NCI-H524 treated with DMSO at 0.1 percent for 48 hours (cell line): ENCODE measurements at places on chromosomes 12 and 14.

DNA sequence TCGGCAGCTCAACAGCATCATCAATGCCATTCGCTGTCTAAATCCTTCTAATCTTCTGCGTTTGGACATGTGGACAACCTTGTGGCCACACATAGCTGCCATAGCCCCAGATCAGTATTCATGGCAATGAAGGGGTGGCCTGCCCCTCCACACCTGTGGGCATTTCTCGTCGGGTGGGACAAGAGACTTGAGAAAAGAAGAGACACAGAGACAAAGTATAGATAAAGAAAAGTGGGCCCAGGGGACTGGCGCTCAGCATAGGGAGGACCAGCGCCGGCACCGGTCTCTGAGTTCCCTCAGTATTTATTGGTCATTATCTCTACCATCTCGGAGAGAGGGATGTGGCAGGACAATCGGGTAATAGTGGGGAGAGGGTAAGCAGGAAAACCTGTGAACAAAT is 42.3 kb downstream of the MAGOHB start:
- DNase-seq, result no peak

GRCh38 chr12:67594888-67595287 is 53.7 kb upstream of the DYRK2 start:
- no peak for DNase-seq

DNA sequence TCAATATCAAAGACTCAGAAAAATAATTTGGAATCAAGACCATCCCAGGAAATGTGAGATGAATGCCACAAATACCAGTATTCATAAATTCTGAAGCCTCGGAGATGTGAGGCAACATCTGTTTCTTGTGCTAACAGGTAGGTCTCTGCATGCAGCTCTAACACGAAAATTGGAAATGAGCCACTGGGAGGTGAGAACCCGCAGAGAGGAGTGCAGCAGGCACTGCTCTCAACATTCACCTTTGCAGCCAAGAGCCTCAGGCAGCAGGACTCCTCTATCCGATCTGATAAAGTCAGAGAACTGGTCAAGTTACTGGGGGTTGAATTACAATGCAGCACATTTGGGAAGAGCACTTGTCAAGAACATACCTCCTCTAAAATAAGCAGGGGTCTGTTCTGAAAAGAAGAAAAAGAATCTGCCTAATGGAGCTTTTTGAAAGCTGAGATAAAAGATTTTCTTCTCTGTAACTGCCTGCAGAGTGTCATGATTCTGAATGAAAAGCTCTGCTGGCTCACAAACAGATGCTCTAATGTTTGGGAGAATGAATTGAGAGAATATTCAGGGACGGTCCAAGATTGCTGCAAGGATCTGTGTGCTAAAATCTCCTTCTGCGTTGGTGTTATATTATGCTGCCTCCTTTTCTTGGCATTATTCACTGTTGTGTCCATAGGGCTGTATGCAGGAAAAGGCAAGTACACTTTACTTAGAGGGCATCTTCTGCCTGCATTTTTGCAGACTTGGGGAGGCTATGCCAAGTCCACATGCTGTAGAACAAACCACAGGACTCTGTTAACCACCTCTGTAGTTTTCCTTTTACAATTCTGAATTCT is 209.6 kb upstream of the KRR1 start:
- no peak for DNase-seq

DNA sequence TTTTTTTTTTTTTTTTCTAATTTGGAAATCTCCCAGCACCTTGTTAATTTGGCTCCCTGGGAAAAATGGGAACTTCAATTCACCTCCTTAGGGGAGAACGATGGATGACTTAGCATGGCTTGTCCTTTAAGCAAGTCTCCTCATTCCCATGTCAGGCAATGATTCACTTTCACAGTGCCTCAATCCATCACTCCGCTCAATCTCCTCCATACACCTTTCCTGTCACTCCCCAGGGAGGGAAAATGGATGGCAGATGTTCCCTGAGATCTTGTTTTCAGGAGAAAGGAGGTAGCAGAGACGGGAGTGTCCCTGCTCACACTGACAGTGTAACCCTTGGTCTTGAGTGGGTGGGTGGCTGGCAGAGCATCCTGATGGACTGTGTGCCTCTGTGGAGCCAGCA is 51.0 kb downstream of the SLC8A3 start:
- DNase-seq, result no peak

- no peak for DNase-seq
These were observed 48.7 kb downstream of the CCNK start for GRCh38 chr14:99529899-99530298.

DNA sequence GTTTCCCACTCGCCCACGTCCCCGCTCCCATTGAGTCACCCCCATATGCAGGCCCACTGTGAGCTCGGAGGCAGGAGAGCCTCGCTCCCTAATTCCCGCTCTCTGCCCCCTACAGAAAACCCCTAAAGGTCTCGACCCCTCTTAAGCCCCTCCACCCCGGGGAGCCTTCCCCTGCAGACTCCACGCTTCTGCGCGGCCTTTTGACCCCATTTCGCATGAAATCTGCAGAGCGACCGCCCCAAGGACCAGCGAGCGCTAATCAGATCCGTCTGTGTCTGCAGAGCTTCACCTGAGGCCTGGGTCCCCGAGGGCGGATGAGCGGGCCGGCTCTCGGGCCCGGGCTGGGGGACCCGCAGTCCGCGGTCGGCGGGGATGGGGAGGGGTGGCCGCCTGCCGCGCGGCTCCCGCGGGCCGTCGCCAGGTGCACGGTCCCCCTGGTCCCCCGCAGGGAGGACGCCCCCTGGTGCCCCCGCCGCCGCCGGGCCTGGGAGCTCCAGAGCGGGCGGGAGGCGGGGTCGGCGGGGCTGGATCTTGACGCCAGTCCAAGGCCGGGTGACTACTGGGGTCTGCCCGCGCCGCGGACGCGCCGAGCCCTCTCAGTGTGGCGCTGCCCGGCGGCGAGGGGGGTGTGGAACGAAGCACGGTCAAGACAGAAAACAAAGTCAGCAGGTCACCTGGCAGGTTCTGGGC is 10.1 kb downstream of the BMP4 start:
- DNase-seq, result no peak

- no peak for DNase-seq
These were observed 28.6 kb downstream of the TDG start for GRCh38 chr12:103994235-103994634.

GRCh38 chr12:49410818-49411217 is 43.6 kb downstream of the SPATS2 start:
- no peak for DNase-seq

DNA sequence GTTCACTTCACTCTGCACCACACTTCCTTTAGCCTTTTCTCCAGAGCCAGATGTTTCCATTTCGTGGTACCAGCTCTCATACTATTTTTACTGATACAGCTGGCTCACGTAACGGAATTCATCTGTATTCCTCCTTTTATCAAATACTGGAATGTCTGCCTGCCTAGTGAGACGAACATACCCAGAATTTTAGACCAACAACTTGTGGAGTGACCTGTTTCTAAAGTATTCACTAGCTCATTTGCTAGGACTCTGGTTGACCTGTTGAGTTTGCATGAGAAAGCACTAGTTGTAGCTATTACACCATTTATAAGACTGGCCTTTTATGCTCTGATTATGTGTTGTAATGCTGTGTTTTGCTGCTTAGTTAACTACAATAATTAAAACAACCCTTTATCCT is 22.6 kb downstream of the KCNA5 start:
- no peak for DNase-seq

DNA sequence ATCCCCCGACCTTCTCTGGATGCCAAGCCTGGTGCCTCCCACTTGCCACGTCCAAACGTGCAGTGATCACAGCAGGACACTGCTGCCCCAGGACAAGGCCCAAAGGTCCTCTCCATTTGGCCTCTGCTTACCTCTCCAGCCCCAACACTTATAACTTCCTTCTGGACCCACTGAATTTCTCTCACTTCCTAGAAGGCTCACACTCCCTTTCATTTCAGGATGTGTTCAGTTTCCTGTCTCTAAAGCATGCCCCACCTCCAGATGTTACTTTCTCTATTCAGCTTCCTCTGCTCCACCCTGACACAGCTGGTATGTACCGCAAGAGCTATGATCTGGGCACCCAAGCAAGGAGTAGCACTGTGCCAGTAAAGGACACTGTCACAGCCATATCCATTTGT is 33.0 kb downstream of the CDKL1 start:
- no peak for DNase-seq

GRCh38 chr12:117561990-117562389 is 200.6 kb upstream of the NOS1 start:
- DNase-seq, result no peak

DNA sequence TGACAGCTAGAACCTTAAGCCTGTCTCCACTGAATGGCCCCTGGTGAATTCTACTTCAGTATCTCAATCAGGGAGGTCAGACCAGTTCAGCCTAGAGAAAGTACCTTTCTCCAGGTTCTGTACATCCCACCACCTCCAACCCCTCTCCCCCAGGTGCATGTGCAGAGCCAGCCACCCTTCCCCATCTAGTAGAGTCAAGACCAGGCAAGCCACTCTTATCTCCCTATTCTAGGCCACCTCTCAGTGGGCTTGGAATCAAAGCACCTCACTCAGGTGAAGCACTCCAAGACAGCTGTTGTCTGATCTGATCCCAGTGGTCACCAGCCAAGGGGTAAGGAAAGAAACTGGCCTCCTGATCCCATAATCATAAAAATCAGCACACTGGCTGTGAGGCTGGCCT is 340.9 kb downstream of the BCL11B start:
- no peak for DNase-seq

DNA sequence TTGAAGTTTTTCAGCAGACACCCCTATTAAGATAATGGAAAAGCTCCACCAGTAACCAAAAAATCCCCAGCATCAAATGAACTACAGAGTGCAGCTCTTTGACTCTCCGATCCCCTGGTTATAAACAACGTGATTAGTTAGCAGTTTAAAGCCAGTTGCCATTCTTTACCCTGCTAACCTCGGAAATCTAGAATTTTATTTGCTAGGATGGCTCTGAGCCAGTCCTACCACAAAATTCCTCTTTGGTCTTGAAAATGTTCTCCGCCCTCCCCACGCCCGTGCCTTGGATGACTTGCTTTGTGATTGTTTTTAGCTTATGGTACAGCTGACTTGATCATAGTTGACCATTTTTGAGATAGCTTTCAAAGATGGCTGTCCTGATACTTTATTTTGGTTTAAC is 1.2 kb downstream of the KLHDC2 start:
- DNase-seq, result no peak

DNA sequence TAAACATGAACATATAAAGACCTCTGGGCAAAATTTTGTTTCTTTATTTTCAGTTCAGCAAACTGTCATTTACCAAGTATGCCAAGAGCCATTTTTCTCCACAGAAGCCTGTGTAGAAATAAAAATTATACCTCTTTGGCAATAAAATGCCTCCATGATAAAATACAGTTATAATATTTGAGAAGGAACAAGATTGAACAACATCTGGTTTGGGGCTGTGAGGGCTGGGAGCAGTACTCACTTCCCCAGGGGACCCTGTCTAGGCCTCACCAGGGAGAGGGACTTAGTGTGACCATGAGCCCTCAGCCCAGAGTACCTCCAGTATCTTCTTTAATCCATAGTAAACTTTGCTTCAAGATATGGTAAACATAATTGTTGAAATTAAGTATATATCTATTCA is 65.1 kb downstream of the DAAM1 start:
- no peak for DNase-seq

DNA sequence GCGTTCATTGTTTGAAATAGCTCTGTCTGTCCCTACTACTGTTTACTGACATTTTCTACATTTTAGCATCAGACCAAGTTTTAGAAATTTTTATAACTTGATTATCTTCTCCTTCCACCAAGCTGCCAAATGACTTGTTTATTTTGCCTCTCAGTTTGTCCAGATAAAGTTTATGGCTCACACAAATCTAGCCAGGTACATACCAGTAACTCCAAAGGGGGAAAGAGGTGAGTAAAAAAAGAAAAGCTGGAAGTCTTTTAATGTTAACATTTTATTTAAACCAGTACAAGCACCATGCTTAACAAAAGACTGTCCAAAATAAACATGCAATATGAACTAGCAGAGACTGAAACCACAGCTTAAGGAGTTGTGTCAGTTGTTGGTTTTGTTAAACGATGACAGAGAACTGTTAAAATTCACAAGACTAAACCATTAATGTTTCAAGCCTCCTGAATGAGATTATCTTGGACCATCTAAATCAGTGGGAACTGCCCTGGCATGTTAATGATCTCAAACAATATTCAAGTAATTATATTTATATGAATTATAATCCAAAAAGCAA is 14.5 kb downstream of the GMFB start:
- no peak for DNase-seq

DNA sequence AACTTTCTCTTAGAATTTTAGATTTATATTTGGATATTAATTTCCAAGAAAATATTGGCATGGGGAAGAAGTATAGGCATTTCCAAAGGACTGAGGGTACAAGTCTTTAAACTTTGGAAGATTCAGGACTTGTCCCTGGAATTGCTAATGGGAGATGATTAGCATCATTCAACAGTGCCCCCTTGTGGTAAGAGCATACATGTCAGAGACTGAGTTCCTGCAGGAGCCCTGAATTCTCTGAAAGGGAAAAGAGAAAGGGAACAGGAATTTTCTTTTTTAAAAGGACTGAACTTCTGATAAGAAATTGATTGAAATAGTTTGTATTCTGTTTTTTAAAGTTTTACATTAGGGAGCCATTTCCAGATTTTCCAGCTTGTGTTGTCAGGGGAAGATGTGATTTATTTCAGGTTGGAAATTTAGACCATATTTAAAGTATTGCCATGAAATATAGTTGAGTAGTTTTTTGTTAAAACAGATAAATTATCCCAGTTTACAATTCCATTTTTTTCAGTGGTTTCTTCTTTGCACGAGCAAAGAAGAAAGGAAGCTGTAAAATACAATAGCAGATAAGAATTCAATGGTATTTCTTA is 44.0 kb upstream of the REP15 start:
- peak; percentile 8 for DNase-seq

DNA sequence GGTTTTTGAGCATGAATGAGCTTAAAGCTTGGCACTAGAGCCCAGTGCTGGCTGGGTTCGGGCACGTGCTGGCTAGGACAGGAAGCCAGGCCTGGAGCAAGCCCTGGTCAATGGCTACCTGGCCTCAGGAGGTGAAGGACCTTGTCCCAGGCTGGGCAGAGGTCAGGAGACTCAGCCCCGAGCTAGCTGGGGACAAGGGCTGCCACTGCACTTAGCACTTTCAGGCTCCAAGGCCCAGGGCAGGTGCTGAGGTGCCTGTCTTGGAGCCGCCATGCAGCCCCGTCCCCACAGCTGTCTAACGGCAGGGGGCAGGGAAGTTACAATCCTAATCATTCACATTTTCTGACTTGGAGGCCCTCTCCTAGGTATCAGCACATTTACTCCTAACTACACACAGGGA is 4.3 kb upstream of the AQP6 start:
- DNase-seq, result no peak

DNA sequence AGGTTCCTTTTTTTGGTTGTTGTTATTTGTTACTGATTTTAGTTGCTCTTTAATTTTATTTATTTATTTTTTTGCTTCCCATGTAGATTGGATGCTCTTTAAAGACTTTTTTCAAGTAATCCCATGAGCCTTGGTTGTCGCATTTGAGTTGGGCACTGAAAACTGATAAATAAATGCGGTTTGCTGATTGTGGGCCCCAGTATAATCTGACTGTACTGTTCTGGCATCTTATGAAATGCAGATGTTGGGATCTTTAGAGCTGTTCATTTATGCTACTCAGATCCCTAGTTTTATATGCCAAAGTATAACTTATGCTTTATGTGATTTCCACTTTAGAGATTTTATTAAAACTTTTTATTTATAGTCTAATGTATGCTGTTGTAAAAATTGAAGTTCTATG is 33.3 kb downstream of the WNK1 start:
- no peak for DNase-seq

- no peak for DNase-seq
These were observed 2.5 kb upstream of the DACT1 start for GRCh38 chr14:58635091-58635830.
